ENCODE measurements at places on chromosomes 13 and 19.

DNA sequence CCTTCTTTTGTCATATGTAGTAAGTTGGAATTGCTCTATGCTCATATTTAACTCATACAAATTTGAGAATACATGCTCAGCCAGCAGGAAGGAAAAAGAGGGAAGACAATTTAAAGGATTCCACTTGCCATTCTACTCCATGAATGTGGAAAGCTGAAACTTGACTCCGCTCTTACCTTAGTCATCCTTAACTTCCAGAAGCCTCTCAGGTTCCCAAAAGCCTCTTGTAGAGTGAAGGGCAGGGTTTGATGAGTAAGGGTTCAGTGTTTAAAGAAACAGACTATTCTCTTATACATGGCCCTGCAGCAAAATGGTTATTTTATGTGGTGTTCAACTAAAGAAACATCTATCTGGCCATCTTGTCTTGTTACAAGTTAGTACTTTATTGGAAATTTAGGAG is 27.1 kb downstream of the FAM124A start:
- DNase-seq, result no peak

GRCh38 chr19:11251650-11252314 is 10.5 kb downstream of the DOCK6 start:
- DNase-seq, result no peak

- DNase-seq, result no peak
Measured at GRCh38 chr19:35773020-35773806, 2.2 kb upstream of the ARHGAP33 start.

DNA sequence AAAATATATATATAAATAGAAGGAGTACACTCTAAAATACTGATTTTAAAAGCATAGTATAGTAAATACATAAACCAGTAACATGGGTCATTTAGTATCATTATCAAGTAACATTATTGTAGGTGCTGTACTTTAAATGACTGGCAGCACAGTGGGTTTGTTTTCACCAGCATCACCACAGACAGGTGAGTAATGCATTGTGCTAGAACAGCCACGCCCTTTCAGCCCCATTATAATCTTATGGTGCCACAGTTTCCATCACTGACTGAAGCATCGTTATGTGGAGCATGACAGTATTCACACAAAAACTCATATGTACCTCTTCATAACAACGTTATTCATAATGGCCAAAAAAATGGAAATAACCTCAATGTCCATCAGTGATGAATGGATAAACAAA is 88.3 kb downstream of the DHRS12 start:
- DNase-seq, result no peak

DNA sequence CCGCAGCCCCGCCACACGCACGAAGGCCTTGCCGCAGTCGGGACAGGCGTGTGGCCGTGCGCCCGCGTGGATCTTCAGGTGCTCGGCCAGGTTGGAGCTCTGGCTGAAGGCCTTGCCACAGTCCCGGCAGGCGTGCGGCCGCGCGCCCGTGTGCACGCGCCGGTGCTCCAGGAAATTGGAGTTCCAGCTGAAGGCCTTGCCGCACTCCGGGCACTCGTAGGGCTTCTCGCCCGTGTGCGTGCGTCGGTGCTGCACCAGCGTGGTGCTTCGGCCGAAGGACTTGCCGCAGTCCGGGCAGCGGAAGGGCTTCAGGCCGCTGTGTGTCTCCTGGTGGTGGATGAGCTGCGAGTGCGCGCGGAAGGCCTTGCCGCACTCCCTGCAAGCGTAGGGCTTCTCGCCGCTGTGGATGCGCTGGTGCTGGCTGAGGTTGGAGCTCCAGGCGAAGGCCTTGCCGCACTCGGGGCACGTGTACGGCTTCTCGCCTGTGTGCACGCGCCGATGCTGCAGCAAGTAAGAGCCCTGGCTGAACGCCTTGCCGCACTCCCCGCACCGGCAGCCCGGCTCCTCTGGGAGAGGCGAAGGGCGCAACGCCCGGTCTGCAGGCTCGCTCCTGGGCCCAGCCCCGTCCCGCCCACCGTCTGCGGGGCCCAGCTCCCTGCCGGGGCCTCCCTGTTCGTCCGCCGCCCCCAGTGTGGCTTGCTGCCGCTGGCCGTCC is 3.6 kb upstream of the A1BG start:
- DNase-seq, result no peak

DNA sequence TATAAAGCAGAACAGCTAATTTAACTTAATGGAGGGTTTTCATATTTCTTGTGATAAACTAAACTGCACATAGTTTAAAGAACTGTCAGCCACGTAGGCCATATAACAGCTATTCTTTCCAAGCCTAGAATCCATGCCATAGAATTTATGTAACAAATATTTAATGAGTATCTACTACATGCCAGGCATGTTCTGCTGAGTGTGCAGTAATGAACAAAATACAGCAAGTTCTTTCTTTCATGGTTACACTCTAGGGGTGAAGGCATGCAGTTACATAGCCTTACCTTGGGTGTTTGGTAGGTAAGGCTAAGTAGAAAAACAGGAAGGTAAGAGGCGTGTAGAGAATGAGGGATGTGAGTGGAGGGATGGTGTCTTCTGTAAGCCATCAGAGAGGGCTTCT is 4.6 kb downstream of the URI1 start:
- no peak for DNase-seq

- no peak for DNase-seq
Measured at GRCh38 chr13:23741879-23742510, 147.2 kb downstream of the MIPEP start.

DNA sequence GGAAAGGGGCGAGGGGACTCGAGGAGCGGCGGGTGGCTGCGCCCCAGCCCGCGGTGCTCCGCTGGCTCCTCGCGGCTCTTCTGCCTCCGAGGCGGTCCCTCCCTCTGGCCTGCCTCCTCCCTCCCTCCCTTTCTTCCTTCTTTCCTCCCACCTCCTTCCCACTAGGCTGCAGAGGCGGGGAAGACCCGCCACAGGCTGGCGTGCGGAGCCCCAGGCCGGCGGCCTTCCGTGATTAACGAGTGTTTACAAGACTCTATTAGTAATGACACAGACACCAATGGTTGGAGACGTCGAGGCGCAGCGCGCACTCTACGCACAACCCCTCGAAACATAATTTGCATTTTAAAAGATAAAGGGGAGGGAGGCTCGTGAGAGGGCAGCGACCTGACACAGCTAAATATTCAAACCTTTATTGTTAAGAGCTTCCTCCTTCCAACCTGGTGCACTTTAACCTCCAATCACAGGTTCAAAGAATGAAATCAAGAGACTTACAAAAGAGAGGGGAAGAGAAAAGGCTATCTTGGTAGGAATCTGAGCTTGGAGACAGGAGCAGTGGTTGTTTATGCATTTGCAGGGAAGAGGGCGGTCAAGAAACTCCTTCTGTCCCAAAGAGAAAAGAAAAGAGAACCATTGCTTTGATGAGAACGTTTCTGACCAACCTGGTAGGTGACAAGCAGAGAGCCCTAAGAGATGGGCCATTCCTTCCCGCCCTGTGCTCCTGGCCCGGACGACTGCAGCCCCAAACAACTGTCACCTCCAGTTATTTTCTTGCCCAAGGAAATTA is at the start of gene CDX2:
Gene CDX2 (minus strand): TSS at position 234 of the 784 bp plus-strand sequence. CDS start 309 bp downstream, outside the sequence.
- DNase-seq, result no peak

DNA sequence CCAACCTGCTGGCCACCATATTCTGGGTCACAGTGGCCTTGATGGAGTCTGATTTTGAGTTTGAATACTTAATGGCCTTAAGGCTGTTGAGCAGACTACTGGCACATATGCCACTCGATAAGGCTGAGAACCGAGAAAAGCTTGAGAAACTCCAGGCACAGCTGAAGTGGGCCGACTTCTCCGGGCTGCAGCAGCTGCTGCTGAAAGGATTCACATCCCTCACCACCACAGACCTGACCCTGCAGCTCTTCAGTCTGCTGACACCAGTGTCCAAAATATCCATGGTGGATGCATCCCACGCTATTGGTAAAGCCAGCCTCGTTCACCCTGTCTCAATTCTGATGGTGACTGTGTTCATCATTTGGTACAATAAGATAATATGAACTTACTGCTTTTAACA is 77.5 kb downstream of the ZAR1L start:
- DNase-seq, result no peak

DNA sequence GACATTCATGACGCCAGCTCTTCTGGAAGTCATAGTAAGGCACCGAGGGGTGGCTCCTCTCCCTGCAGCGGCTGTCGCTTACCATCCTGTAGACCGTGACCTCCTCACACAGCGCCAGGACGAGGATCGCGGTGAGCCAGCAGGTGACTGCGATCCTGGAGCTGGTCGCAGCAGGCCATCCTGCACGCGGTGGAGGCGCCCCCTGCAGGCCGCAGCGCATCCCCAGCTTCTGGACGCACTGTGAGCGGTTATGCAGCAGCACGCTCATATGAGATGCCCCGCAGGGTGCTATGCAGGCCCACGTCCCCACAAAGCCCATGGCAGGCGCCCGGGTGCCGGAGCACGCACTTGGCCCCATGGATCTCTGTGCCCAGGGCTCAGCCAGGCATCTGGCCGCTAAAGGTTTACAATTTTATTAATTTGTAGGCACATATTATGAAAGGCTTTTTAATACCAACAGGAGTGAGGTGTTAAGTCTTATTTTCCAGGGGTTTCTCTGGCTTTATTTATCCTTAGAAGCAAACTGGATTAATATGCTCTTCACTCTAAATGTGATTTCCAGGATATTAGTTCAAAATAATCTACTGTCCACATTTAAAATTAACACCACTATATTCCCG is 35.6 kb upstream of the PSPC1 start:
- no peak for DNase-seq

DNA sequence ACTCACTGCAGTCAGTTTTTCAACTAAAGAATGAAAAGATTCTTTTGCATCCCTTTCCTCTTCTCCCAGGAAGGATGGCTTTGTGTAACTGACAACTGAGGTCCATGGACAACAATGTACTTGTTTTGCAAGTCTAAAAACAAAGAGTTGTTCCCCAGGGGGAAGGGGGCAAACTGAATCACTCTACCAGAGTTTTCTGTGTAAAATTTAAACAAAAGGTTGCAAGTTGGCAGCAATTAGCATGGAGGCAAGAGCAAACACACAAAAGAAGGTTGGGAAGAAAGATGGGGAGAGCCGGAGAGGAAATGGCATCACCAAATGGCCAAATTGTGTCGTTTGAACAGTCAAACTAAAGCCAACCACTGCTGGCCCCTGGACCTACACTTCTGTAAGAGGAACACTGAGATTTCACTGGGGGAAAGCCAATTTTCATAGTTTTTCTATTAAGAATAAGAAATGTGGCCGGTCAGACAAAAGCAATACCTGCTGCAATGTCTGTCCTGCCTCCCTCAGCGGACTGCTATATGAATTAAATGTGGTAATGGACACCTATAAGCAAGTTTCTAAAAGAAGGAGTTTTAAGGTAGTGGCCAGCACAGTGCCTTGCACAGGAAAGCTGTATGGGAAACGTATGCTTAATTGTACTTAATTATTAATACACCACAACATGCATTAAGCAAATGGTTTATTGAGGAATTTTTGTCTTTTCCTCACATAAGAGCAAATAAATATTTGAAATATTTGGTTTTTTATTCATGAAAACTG is 16.1 kb upstream of the SACS start:
- no peak for DNase-seq

GRCh38 chr13:98447881-98448641 is 128.8 kb downstream of the STK24 start:
- DNase-seq, result no peak

DNA sequence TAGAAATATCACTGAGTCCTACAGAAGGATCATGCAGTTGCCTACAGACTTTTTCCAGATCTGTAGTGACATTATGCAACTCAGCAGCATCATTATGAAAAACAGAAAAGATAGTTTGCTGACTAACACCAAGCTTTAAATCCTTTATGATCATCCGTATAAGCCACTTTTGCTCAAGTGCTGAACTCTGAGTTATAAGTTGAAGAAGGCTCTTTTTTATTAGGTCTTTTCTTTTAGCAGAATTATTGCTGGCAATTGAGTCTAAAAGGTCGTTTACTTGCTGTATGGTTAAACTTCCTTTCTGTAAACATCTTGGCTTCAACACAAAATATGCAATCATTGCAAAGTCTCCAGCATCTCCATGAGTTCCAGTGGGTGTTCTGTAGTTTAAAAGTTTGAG is 4.8 kb downstream of the LIG4 start:
- no peak for DNase-seq

GRCh38 chr19:45151821-45152503 is 8.8 kb downstream of the NKPD1 start:
- DNase-seq, result no peak

GRCh38 chr19:7533281-7533885 is 2.1 kb upstream of the PNPLA6 start:
- no peak for DNase-seq

- no peak for DNase-seq
Measured at GRCh38 chr13:43986421-43986981, 106.8 kb downstream of the LACC1 start.

GRCh38 chr19:51733742-51734522 is 10.1 kb upstream of the HAS1 start:
- no peak for DNase-seq

- no peak for DNase-seq
Measured at GRCh38 chr13:50991579-50992521, 82.3 kb downstream of the RNASEH2B start.

- no peak for DNase-seq
Measured at GRCh38 chr13:21045100-21045499, 16.3 kb downstream of the LATS2 start.

DNA sequence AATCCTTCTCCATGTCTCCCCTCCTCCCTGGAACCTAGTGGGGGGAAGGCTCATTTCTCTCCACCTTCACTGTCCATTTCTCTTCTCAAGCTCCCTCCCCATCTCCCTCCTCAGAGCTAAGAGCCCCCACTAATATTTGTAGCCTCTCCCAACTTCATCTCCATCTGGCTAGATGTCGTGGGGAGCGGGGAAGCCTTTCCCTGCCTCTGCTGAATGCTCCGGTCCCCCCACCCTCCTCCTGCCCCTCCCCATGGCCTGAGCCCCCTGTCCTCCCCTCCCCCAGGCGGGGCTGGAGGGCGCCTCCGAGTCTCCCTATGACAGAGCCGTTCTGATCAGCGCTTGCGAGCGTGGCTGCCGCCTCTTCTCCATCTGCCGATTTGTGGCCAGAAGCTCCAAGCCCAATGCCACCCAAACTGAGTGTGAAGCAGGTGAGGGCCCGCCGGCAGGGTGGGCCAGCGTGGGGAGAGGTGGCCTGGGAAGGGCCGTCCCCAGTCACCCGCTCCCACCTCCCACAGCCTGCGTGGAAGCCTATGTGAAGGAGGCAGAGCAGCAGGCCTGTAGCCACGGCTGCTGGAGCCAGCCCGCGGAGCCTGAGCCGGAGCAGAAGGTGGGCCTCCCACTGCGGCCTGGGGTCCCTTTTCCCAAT is 1.0 kb downstream of the TMEM59L start:
- DNase-seq, result no peak
